Femur (tissue), 1 donor: ENCODE measurements at places on chromosomes 1 and 21.

- no peak for DNase-seq
These were observed 3.1 kb downstream of the IL6R start for GRCh38 chr1:154408174-154408777.

GRCh38 chr1:20370698-20371097 is 80.0 kb downstream of the VWA5B1 start:
- DNase-seq = no peak

- DNase-seq = no peak
These were observed 27.1 kb upstream of the KCNQ4 start for GRCh38 chr1:40756523-40756922.

DNA sequence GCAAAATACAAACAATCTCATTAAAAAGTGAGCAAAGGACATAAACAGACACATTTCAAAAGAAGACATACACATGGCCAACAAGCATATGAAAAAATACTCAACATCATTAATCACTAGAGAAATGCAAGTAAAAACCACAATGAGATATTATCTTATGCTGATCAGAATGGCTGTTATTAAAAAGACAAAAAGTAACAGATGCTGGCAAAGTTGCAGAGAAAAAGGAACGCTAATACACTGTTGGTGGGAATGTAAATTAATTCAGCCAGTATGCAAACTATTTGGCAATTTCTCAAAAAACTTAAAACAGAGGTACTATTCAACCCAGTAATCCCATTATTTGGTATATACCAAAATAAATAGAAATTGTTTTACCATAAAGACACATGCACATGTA is 32.2 kb upstream of the TNFSF18 start:
- no peak for DNase-seq

- DNase-seq = no peak
These were observed 5.0 kb downstream of the GJB3 start for GRCh38 chr1:34785875-34786470.

DNA sequence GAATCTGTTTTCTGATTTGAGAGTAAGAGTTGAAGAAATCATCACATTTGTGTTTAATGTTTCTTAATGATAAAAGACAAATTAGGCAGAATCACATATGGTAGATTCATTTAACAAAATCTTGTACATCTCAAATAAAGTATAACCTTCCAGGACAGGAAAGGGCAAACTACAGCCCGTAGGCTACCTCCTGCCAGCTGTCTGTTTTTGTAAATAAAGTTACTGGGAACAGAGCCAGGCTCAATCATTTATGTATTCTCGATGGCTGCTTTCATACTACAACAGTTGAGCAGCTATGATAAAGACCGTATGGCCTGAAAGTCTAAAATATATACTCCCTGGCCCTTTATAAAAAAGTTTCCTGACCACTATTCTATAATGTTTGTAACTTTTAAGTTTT is 204.1 kb downstream of the COL24A1 start:
- DNase-seq = no peak

GRCh38 chr1:8941906-8942305 is 3.8 kb upstream of the CA6 start:
- no peak for DNase-seq

- DNase-seq = no peak
These were observed 103.1 kb downstream of the ATP6V1G3 start for GRCh38 chr1:198437332-198437731.

- DNase-seq = no peak
These were observed 252.4 kb upstream of the B3GALT2 start for GRCh38 chr1:193438771-193439170.

- no peak for DNase-seq
These were observed 108.0 kb upstream of the DPYD start for GRCh38 chr1:98028800-98029199.

DNA sequence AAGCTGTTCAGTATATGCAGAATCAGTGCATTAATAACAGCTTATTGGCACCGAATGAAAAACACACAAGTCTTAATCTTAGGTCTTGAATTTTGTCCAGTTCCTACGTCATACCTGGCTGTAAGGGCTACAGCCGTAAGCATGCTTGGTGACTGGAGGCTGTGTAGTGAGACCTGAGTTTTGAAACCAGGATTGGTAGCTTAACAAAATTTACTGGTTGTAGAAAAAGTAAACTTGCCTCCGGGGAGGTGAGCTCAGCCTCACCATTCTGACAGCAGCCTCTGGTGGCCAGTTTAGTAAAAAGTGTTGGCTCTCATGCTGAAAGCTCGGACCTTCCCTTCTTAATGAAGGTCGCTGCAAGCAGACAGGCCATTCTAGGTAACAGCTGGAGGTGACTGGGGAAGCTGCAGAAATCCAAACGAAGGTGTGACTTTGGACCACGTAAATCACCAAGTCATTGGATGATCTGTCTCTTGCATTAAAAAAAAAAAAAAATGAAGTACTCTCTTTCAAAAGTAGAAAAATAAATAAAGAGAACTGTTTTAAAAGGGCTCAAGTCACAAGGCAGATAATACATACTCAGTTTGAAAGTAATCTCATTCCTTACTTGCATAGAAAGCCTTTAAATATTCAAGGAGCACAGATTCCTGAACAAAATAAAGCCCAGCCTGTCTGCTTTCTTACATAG is 48.9 kb downstream of the HLCS start:
- DNase-seq = peak; percentile 47

GRCh38 chr1:19353596-19353995 is 41.5 kb downstream of the SLC66A1 start:
- no peak for DNase-seq
